ENCODE measurements at places on chromosomes 1 and 21.

GRCh38 chr1:1623181-1623630 is 7.9 kb downstream of the MIB2 start:
- no peak for DNase-seq

DNA sequence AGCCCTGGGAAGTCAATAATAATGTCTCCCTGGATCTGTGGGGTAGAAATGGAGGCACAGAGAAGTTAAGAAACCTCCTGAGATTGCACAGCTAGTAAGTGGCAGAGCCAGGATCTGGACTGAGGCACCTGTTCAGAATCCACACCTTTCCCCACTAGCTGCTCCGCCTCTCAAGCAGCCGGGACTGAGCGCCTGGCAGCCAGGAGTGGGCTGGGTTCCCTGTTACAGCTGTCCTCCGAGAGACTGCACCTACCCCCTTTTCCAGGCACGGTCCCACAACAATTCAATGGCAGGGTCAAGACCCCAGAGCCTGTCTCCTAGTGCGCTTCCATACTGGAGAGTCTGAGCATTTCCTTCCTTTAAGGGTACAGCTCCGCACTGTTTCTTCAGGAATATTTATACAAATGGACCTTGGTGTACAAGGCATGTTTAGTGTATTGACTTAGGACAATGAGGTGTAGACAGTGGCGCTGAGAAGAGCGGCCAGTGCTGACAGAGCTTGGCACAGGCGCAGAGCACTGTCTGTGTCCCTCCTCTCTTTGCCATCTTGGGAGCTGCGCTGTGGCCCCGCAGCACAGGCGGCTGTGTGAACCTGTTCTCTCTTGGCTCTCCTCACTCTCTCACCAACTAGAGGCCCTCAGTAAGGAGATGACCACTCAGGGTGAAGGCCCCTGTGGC is 24.4 kb downstream of the GRHL3 start:
- no peak for DNase-seq

- no peak for DNase-seq
These were observed 492.3 kb downstream of the MRPL39 start for GRCh38 chr21:25115021-25115420.

- no peak for DNase-seq
These were observed 121.0 kb downstream of the LRRC40 start for GRCh38 chr1:70084314-70084915.
